ENCODE measurements at places on chromosomes 3 and 15.

DNA sequence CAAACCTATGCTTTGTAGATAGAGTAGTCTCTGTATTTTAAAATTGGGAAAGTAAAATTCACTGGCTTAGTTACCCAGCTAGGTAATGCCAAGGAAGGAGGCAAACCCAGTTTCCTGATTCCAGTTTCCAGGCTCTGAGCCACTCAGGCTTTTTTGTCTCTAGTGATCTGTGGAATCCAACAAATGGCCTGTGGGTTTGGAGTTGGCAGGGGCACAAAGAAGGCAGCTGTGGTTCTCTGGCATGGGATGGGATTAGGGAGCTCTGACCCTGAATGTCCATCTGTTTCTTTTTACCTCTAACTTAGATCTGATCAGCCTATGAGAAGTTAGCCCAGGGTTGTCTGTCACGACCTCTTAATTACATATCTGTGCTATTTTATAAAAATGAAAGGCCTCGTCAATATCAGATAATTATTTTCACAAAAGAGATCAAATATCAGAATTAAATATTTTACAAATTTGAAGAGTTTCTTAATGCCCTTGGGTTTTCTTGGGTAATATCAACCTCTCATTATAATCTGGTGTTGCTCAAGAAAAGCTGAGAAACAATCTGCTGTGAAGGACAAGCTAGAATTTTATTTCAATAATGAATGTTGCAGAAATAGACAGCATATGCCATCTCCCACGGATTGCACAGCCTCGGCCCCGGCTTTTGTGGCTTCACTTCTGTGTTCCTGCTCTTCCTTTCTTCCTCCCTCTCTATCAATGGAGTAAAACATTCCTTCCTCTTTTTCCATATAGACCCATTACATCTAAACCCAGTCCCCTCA, 63.7 kb upstream of the DAZL start:
- DNase-seq, result no peak

GRCh38 chr3:127783642-127784160, 38.6 kb downstream of the MGLL start:
- DNase-seq, result no peak

DNA sequence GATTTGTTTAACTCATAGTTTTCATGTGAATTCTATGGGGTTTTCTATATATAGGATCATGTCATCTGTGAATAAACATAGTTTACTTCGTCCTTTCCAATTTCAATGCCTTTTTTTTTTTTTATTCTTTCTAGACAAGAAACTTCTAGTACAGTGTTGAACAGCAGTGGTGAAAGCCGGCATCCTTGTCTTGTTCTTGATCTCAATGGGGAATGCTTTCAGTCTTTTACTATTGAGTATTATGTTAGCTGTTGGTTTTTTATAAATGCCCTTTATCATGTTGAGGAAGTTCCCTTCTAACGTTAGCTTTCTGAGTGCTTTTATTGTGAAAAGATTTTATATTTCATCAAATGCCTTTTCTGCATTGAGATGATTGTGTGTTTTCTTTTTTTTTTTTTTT, 69.0 kb downstream of the SLMAP start:
- DNase-seq, result no peak

- no peak for DNase-seq
Observed at GRCh38 chr3:79822076-79822475, 54.3 kb upstream of the ROBO1 start.

DNA sequence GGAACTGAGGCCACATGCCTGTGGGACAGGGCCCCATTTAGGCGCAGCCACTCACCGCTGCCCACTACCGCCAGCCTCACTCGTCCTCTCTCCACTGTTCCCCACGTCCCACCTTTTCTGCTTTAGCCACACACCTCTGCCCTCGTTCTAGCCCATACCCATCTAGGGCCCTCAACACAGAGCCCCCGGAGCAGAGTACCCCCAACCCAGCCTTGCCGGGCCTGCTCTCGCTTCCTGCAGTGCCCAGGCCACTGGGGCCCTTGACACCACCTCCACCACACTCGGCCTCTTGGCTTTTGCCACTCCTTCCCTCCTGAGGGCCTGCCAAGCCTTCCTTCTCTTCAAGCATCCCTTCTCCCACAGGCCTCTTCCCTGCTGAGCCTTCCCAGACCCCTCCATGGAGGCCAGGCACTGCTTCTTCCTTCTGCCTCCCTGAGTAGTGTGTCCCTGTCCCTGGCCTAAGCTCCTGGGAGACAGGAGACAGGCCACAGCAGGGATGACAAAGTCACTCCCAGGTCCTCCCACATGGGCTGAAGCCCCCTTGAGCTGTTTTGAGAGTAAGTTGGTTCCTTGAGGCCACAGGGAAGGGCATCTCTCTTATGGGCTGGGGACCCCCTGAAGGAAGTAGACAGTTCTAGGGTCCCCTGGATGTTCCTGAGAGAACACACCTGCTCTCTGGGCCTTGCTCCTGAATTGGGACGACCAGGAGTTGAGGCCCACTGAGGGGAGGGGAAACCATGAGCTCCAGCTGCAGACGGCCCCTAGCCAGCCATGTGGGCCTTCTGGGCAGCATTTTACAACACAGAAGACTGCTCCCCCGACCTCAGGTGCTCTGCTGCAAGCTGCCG, 4.4 kb downstream of the PRSS50 start:
- DNase-seq, result no peak

- DNase-seq, result no peak
Observed at GRCh38 chr3:197949191-197949777, 706 bp upstream of the RPL35A start.

GRCh38 chr3:9280451-9281219, 31.2 kb upstream of the SRGAP3 start:
- peak; percentile 27 for DNase-seq

All from H7 (cell line).